Cardiac muscle cell (in vitro differentiated cells and primary cell): ENCODE measurements at places on chromosomes 2 and 18. TPM values are rescaled to one million over a fixed set of nuclear protein-coding genes. Genes with fewer than 3 reads are reported as not detected.

The CHST9 gene
- total RNA-seq = 0.04 and 0.36 TPM in 2 replicates

DNA sequence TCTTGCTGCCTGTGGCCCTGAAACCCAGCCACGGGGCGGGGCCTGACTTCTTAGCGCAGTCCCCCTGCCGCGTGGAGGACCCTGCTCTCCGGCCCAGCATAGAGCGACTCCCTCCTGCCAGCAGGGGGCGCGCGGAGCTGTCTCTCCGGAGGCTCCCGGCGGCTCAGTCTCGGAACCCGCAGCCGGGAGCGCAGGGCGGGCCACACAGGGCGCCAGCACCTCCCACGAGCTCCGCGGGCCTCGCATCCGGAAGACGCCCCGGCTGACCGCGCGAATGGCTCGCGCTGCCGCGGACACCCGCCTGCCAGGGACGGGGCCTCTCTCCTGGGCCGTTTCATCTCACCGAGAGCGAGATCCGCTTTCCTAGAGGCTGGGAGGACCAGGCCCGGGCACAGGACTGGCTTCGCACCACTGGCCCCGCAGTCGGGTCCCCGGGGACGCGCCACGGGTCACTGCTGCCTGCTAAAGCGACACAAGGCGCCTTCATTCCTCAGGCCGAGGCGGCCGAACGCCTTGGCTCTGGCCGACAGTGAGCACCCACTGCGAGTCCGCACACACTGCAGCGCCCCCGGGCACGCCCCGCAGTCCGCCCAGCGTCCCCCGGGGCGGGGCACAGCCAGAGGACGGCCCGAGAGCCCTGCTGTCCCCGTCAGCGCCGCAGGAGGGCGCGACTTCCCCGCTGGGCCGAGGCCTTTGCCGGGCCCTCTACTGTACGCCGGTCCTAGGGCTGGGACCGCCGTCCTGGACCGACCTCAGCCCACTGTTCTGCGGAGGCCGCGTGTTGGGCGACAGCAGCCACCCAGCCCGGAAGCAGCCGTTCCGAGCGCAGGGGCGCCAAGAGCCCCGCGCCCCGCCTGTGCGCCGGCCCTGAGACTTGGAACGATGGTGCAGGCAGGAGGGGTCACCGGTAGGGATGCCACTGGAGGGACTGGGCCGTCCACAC lies 39.0 kb upstream of the ARHGEF4 start:
- no peak overlapping the region for H3K27ac ChIP-seq
- peak overlapping the region; percentile 61 for H3K4me3 ChIP-seq
- peaks cover 2% of the 10 kb centered on the region for H3K4me1 ChIP-seq
- DNase-seq = peak; percentile 96
- H3K36me3 ChIP-seq = no peaks in the 10 kb centered on the region

DNA sequence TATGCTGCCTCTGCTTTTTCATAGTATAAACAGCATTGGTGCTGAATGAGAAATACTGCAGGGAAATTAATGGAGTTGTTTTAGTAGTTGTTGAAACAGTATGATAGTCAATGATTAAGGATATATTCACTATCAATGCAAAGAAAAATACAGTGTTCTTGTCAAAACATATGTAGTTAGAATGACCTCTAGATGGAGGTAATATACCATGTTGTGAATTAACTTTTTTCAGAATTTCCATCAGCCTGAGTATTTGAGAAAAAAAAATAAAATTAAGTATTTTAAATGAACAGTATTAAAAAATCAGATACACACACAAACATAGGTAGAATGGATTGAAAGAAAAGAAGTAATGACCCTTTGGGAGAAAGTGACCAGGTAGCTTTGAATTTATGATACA lies 59.5 kb downstream of the RMDN2 start:
- H3K4me3 ChIP-seq = no peak overlapping the region
- no peaks in the 10 kb centered on the region for H3K27me3 ChIP-seq
- peak; percentile 57 for DNase-seq
- peaks cover 7% of the 10 kb centered on the region for H3K4me1 ChIP-seq
- no peak overlapping the region for H3K27ac ChIP-seq

GRCh38 chr18:26813043-26813442 lies 52.5 kb downstream of the AQP4 start:
- H3K36me3 ChIP-seq = no peaks in the 10 kb centered on the region
- no peak overlapping the region for H3K4me3 ChIP-seq
- H3K4me1 ChIP-seq = no peaks in the 10 kb centered on the region
- DNase-seq = peak; percentile 21
- H3K27ac ChIP-seq = no peak overlapping the region

The ZNF804A gene
- 0.25 TPM in 1 of 2 replicates, not detected in the other for total RNA-seq

- no peak for DNase-seq
- H3K27ac ChIP-seq = no peak overlapping the region
- no peak overlapping the region for H3K4me3 ChIP-seq
- no peaks in the 10 kb centered on the region for H3K27me3 ChIP-seq
- no peaks in the 10 kb centered on the region for H3K4me1 ChIP-seq
- H3K36me3 ChIP-seq = no peaks in the 10 kb centered on the region
These were observed 52.7 kb downstream of the PDCL3 start for GRCh38 chr2:100615471-100615870.

The DAPL1 gene
- not detected in 2 replicates for total RNA-seq

- no peaks in the 10 kb centered on the region for H3K36me3 ChIP-seq
- H3K4me3 ChIP-seq = no peak overlapping the region
- DNase-seq = no peak
- no peaks in the 10 kb centered on the region for H3K4me1 ChIP-seq
These were observed 250.3 kb downstream of the AGAP1 start for GRCh38 chr2:235744161-235744560.
